ENCODE measurements at places on chromosomes 3 and 15.
A peak's percentile ranks its signal among the peaks of the same experiment; 100 is the strongest.

DNA sequence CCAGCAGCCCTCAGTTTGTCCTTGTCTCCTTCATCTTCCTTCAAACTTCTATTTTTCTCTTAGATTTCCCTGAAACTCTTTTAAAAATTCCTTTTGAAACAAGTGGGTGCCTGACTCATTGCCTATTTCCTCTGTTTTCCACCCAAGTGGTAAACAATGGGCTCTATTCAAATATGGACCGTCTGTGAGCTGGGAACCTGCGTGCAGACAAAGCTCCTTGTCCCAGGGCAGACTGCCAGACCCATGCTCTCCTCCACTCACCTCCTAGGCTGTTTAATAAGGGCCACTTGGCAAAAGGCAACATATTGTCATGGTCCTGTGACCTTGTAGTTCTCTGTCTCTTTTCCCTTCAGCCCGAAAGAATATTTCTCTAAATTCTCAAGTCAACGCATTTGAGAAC is 332.7 kb upstream of the THBS1 start:
- DNase-seq = no peak

DNA sequence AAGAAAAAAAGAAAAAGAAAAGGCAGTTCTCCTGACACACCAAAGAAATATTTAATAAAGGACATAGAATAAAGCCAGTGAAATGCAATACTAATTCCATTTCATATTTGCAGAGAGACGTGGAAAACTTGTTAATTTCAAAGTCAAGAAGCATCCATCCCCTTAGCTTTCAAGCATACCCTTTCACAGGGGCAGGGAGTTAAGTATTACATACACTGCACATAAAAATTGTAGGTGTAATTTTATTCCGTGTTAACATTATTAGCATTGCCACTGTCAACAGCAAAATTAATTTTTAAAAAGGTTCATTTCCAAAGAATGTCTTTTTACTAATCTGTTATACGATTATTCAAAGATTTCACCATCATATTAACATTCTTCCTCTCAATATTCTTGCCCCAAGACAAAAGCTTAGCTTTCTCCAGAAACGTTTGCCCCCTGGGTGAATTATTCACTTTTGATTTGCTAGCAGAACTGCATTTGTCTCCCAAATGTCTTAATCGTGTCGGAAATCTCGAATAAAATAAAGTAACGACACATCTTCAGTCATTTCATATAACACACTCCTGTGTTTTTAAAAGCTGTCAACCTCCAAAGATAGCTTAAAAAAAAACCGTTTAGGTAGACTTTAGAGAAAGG is 517.9 kb downstream of the MECOM start:
- no peak for DNase-seq

DNA sequence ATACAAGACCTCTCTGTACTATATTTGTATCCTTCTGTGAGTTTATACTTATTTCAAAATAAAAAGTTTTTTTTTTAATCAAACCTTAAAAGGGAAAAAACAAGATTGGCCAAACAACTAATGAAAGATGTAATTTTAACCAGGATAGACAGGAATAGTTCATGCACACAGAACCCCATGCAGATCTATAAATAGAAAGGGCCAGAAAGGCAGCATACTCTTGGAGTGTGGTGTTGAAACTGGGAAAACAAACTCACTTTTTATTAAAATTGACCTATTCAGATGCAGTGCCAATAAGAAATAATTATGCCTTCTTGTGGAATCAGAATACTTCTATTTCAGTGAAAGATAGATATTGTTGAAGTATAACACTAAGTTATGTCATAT is 204.6 kb downstream of the PLCL2 start:
- no peak for DNase-seq

GRCh38 chr3:143586576-143586975 is 261.7 kb downstream of the SLC9A9 start:
- no peak for DNase-seq

- no peak for DNase-seq
These were observed 74.6 kb downstream of the ITGB5 start for GRCh38 chr3:124812291-124813265.

DNA sequence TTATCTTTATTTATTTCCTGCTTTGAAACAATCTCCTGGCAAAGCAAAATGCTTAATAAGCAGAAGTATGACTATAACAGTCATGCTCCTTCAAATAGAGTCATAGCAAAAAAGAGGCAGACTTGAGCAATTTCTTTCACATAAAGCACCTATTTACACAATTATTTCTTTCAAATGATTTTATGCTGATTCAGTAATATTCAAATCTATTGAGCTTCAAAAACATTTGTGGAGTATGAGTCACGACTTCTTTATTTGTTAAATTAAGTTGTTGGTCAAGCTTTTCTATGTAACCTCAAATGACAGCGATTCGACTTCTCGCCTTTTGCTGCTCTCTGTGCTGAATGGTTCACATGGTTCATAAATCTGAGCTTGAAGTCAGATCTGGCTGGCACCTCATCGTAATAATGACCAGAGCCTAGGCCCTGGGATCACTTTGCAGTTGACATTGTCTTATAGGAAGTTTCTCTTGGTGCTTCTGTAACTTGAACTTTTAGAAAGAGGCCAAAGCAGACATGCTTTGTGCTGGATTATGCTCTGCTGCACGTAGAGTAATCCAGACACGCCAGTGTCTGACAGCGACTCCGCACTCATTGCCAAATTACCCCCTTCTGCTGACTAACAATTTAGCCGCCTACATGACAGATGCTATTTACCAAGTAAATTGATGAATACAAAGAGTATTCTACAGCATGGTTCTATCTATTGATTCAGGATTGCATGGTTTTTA is 139.0 kb downstream of the MCTP2 start:
- no peak for DNase-seq

GRCh38 chr15:80455668-80456442 is 51.7 kb downstream of the ARNT2 start:
- DNase-seq = peak; percentile 62
